ENCODE measurements at places on chromosomes 11 and 22.

DNA sequence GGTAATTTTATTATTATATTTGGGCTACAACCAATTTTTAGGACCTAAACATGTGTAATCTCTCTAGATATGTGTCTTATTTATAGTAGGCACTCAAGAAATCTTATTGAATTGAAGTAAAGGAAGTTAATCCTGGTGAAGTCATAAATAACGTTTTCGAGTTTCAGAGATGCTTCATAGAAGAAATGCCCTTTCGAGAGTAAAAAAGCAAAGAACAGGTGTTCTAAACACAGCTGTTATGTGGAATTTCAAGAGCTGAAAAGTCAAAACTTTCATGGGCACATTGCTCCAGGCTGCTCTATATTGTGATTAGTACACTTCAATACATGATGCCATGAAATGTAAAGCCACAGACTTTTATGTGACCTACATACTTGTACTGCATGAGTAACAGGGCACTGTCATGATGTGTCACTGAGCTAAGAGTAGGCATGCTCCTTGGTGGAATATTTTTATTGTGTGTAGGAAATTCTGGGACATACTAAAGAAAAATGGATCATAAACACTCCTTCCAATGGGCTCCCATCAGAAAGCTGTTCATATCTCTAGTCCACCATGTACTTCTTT lies 7.2 kb upstream of the ELMOD1 start:
- no peak for DNase-seq

- no peak for DNase-seq
These were observed 89.5 kb upstream of the KCNQ1OT1 start for GRCh38 chr11:2789331-2789730.

DNA sequence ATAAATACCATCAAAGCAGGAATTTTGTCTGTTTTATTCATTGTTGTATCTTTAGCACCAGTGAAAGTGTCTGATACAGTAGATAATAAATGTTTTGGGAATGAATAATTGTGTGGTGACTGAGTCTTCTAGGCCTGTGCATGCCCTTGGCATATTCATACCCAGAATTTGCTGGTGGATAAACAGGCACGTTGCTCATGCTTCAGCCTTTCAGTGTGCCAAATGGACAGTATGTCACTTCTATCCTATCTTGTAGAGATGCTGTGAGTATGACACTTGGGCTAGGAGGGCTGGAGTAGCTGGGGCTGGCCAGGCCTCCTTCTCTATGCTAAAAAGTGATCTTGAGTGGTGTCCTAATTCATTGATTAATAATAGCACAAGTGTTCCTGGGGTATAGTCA lies 287.3 kb upstream of the DDI1 start:
- no peak for DNase-seq

DNA sequence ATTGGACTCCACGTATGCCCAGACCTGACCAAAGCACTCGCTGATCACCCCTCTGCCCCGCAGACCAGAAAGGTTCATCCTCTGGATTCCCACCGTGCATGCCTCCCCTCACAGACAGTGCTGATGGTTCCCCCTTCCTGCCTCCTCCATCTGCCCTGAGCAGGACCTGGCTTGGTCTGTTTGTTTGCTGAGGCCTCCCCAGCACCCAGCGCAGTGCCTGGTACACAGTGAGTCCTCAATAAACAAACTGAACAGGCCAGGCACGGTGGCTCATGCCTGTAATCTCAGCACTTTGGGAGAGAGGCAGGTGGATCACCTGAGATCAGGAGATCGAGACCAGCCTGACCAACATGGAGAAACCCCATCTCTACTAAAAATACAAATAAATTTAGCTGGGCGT lies 23.7 kb upstream of the RPS3 start:
- DNase-seq: no peak

DNA sequence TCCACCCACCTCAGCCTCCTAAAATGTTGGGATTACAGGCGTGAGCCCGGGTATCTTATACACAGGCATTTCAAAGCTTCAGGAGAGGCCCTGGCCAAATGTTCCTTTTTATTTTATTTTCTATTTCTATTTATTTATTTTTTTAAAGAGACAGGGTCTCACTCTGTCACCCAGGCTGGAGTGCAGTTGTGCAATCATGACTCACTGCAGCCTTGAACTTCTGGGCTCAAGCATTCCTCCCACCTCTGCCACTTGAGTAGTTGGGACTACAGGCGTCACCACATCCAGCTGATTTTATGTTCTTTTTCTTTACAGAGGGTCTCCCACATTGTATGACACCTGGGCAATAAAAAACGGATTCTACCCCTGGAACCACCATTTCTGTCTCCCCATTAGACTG lies 71.2 kb downstream of the FBXO7 start:
- DNase-seq: no peak

GRCh38 chr11:22787551-22788162 lies 41.9 kb downstream of the SVIP start:
- peak; percentile 30 for DNase-seq

DNA sequence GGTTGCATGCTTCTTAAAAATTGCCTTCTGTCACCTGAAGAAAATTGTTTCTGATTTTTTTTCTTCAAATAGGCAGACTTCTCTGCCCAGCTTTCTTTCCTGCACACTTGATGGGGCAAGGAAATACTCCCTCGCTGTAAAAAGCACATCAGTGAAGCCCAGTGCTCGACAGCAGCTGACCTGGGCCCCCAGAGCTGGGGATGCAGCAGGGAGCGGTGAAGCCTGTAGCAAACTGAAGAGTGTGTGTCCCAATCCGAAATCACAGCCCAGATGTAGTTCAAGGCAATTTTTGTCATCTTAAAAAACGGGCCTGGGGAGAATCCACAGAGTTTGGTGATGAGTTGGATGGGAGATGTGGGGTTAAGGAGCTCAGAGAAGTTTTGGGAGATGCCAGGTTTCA lies 27.0 kb upstream of the MPPED1 start:
- no peak for DNase-seq

- no peak for DNase-seq
These were observed 40.9 kb downstream of the ATG13 start for GRCh38 chr11:46658259-46658658.

DNA sequence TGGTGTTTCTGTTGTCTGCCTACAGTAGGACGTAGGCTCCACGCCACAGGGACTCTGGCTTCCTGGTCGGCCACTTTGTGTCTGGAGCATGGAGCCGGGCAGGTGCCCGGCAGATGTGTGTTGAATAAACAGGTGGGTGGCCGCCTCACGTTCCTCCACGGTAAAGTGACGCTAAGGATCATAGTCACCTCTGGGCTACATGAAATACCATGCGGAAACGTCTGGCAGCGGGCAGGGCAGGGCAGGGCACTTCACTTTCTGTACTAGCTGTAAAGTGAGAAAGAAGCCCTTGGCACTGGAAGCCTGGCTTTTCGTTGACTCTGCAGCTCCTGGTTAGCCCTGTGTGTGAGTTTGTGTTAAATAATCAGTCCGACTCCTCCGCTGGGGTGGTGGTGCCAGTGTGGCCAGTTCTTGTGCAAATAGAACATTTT lies 52.4 kb downstream of the MCM5 start:
- DNase-seq: no peak

GRCh38 chr11:62499944-62500649 lies 46.5 kb downstream of the AHNAK start:
- no peak for DNase-seq

DNA sequence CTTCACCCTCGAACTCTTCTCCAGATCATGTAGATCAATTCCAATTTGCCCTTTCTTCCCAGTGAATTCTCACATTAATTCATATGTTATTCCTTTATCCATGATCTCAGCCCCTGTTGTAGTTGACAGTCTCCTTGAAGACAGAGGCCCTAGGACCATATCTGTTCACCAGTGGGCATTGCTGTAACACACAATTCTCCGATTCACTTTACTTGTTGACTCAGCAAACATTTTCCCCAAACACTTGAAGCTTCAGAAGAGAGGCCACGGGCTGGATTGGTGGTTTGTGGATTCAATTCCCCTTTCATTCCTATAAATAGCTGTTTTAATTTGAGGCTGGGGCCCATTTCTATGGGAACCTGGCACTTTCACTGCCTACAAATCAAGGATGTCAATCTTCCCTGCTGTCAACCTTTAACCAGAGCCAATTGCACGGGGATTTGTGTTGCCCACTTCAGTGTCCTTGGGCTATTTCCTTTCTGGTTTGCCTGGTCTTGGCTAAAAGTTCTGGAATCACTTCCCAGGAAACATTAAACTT lies 393.0 kb upstream of the KIRREL3 start:
- DNase-seq: no peak

- no peak for DNase-seq
These were observed at the start of gene MUC5B for GRCh38 chr11:1222491-1223345. TSS of gene MUC5B (plus strand) at chr11:1223066. CDS start at chr11:1223124, 58 bp downstream.

DNA sequence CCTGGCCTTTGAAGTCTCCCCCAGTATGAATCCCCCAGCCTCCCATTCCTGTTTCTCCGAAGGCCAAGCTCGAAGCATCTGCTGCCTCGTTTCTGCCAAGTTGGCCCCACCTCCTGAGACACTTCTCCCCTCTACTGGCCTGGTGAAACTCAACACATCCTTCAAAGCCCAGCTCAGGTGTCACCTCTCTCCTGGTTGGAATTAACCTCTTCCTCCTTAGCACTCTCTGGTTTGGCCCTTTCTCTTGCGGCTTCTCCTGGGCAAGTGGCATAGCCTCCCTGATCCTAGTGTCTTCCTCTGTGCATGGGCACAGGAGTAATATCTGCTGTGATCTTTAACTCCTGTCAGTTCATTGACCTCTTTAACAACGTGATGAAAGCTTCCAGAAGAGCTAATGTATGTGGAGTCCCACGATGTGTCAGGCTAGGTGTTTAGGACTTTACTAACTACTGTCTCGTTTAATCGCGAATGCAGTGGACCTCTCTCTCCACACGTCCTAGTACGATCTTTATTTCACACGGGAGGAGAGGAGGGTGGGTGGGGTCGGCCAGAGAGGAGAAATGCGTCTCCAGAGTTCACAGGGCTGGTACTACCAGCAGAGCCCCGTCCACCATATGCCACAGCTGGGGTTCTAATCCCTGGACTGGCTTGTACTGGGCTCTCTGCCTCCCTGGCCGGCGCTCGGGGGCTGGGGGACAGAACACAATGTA lies 826 bp upstream of the PTPRJ start:
- no peak for DNase-seq

- no peak for DNase-seq
These were observed 34.6 kb downstream of the CLDN25 start for GRCh38 chr11:113814181-113814580.

DNA sequence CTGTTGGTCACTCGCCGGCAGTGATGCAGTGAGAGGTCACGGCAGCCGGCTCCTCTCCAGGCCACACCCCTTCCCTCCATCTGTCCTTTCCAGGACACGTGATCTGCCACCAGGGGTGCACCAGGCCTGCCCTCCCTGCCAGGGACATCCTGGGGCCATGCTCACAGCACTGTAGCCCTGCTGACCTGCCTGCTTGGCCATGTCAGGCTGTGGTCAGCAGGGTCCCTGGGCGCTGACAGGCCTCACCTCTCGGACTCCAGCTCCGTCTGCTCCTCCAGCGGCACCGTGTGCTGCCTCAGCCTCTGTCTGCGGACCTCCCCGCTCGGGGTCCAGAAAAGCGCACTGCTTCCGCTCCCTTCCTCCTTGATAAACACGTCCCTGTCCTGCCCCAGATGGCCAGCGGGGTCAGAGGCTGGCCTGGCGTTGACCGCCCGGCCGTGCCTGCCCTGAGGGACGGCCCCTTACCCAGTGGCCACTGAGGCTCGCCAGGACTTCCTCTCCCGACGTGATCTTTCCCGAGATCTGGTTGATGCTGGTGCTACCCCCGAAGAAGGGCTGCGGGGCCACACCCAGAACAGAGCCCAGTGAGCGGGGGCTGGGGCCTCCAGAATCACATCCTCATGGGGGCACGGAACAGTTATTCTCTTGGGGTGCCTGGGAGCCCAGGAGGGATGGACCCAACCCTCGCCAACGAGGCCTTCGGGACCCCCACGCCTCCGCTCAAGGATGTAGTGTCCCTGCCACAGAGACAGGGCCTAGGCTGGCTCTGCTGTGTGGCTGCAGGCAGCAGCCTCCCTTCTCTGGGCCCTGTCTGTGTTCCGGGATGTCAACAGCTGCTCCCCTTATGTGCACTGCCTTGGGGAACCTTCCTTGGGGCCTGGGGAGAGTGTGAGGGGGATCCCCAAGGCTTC lies 36.3 kb upstream of the CARS1 start:
- DNase-seq: no peak

DNA sequence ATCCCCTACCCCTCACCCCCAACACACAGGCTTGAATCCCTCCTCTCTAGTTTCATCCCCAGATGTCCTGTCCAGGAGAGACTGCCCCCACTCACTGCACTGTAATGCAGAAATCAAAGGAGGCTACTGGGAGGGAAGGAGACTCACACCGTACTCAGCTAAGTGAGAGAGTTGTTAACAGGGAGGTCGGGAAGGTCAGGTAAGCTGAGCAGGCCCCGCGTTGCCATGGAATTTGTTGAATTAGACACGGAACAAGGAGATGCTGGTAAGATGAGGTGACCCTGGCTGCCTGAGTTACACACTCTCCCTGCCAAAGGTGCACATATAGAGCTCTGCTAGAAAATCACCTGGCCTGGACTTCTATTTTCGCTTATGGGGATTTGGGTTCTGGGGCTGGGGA lies 197.9 kb downstream of the NXPE2 start:
- no peak for DNase-seq

GRCh38 chr11:9787981-9788521 lies 124.2 kb downstream of the SWAP70 start:
- DNase-seq: no peak

- no peak for DNase-seq
These were observed 3.2 kb downstream of the P2RY6 start for GRCh38 chr11:73275381-73275750.

DNA sequence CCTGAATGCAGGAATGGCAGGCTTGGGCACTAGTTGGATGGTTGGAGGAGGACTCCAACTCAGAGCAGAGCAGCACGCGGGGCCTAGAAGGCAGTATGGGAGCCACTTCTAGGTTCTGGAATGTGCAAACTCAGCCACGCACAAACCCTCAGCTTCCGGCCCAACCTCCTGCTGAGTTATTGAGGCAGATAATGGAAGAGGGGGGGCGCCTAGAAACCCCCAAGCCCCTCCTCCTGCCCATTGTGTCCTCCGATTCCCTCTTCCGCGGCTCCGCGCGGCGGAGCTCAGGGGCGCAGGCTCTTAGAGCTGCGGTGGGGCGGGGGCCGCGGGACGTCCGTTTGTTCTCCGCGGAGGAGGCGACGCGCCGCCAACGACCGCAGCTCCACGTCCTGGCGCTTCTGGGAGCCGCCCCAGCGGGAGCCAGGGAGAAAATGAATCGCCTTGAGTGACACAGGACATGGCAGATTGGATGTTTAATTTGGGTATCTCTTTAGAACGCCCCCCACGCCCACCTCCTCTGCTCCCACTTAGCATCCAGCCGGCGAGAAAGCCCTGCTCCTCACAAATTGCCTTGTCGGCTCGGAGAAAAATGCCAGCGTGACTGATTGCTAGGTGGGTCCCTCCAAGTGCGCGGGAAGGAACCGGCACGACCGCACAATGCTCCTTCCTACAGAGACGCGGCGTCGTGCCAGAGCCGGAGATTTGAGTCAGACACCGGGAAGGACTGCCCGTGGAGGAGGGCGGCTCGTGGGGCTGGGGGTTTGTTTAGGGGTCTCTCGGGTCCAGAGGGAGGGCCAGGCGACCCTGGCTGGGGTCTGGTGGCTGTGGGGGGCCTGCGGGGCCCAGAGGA lies 144.6 kb downstream of the NECTIN1 start:
- DNase-seq: no peak

- no peak for DNase-seq
These were observed 17.0 kb downstream of the XRCC6 start for GRCh38 chr22:41638124-41638523.

All from stimulated activated CD4-positive, alpha-beta T cell treated with anti-CD3 and anti-CD28 coated beads, Interleukin-2, amount 100 ng/mL, for 24 hours (primary cell).